Activated CD4-positive, alpha-beta memory T cell treated with anti-CD3 and anti-CD28 coated beads for 36 hours (primary cell): ENCODE measurements at places on chromosomes 5 and 9. TPM values are rescaled to one million over a fixed set of nuclear protein-coding genes. Genes with fewer than 3 reads are reported as not detected.
A peak's percentile ranks its signal among the peaks of the same experiment; 100 is the strongest.

DNA sequence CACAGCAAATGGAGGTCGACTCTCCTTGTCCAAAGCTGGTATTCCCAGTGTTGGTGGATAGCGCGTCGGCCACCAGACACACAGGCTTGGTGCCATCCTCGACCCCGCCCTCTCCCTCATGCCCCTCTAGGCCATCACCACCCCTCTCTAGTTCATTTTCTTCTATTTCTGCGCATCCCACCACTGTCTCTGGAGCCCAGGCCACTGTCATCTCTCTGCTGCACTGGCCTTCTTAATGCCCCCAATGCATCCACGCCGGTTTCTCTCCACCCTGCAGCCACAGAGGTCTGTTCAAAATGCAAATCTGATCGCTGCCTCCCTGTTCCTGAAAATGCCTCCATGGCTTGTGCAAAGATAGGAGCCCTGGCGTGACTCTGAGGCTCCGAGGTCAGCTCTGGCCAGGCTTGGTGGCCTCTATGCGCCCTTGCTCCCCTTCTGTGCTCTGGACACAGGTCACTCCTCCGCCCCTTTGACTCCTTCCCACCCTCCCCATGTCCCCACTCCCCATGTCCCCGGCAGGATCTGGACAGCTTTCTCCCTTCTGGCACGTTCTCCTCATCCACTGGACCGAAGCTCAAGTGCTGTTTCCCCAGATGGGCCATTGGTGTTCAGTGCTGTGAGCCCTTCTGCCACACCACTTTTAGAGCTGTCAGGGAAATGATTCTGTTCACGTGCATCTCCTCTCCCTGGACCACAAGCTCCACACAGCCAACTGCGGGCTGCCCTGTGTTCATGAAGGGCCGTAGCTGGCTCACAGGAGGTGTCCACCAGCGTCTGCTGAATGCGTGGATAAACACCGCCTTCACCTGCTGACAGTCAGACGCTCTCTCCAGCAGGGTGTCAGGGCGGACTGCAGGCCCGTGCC lies 59.5 kb upstream of the RNF130 start:
- peaks cover 9% of the 10 kb centered on the region for H3K4me1 ChIP-seq
- DNase-seq: no peak
- H3K4me3 ChIP-seq: no peak overlapping the region
- no peak overlapping the region for H3K27ac ChIP-seq

GAS1 gene
- 0.26 TPM for total RNA-seq

DNA sequence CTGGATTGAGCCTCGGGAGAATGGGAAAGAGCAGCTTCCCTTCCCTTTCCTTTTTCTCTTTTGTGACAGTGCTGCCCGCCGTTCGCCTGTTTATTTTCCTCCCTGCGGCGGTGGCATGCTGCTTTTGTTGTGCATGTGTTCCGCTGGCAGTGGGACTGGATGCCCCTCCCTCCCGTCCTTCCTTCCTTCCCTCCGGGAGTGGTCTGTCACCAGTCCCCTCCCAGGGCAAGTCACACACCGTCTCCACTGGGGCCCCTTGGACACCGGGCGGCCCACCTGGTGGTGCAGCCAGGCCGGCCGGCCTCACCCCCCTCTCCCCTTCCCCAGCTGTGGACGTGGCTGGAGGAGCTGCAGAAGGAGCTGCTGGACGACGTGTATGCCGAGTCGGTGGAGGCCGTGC lies 214.7 kb downstream of the TRIO start:
- H3K4me3 ChIP-seq: no peak overlapping the region
- no peak overlapping the region for H3K27ac ChIP-seq
- no peaks in the 10 kb centered on the region for H3K36me3 ChIP-seq
- H3K27me3 ChIP-seq: peaks cover 2% of the 10 kb centered on the region
- DNase-seq: no peak

C9orf85 gene
- total RNA-seq: 7.3 TPM

SLC2A6 gene
- 2.6 TPM for total RNA-seq

ANXA2R gene
- total RNA-seq: 2.8 TPM

DNA sequence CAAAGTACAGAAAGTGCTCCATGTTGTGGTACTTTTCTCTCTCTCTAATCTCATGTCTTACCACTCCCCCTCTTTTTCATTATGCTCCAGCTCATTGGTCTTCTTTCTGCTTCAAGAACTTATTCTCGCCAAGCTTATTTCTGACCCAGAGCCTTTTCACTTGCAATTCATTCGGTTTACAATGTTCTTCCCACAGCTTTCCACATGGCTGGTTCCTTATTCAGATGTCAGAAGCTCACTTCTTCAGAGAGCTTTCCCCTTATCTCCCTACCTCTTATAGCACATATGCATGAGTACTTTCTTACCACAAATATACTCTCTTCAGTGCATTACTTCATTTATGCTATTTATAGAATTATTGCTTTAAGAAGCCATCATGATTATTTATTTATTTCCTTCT lies 338.8 kb upstream of the ATP10B start:
- no peak for DNase-seq
- no peaks in the 10 kb centered on the region for H3K4me1 ChIP-seq
- H3K36me3 ChIP-seq: no peaks in the 10 kb centered on the region
- no peak overlapping the region for H3K4me3 ChIP-seq
- H3K27me3 ChIP-seq: no peaks in the 10 kb centered on the region

DNA sequence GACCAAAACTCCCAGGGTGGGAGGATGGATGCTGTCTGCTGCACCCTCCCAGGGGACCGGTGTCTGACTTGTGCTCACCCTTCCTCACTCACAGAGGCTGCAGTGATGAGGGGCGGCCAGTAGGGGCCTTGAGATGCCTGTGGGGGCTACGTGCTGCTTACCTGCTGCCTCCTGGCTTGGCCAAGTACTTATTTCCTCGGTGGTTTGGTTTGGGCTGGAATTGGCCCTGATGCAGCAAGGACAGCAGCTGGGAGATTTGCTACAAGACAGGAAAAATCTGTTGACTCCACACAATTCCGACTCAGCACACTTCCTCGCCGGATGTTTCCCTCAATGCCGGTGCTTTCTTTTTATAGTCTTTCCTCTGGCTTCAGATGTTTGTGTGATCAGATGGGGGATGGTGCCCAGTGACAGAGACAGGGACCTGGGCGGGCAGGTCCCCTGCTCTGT lies 6.6 kb downstream of the PCDH12 start:
- DNase-seq: peak; percentile 36
- H3K4me1 ChIP-seq: peaks cover 6% of the 10 kb centered on the region
- no peaks in the 10 kb centered on the region for H3K36me3 ChIP-seq
- H3K27ac ChIP-seq: no peak overlapping the region

GRCh38 chr5:173901705-173902104 lies 13.6 kb downstream of the CPEB4 start:
- H3K36me3 ChIP-seq: no peaks in the 10 kb centered on the region
- DNase-seq: no peak
- no peak overlapping the region for H3K27ac ChIP-seq
- H3K27me3 ChIP-seq: no peaks in the 10 kb centered on the region
- H3K4me1 ChIP-seq: peaks cover 19% of the 10 kb centered on the region
- H3K4me3 ChIP-seq: no peak overlapping the region

DNA sequence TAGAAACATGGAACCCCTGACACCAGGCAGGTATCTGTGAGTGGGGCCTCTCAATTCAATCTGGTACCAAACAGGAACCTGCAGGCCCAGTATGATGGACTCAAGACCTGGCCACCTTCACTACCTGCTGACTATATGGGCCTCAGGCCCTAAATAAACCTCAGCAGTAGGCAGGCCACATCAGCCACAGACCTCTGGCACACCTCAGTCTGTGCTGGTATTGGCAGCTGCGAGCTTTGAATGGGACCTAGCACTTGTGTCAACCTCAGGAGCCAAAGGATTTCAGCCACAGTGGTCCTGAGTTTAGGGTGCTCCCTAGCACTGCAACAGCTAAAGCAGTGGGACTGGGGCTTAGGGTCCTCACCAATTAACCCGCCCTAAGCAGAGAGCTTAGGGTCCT lies 325.5 kb downstream of the ZNF608 start:
- no peak overlapping the region for H3K4me3 ChIP-seq
- H3K4me1 ChIP-seq: no peaks in the 10 kb centered on the region
- H3K27me3 ChIP-seq: no peaks in the 10 kb centered on the region
- H3K27ac ChIP-seq: no peak overlapping the region

- no peak for DNase-seq
- no peaks in the 10 kb centered on the region for H3K27me3 ChIP-seq
- H3K27ac ChIP-seq: peak overlapping the region; percentile 80
- no peak overlapping the region for H3K4me3 ChIP-seq
- peaks cover 10% of the 10 kb centered on the region for H3K36me3 ChIP-seq
Observed at GRCh38 chr9:114720086-114720676, 38.2 kb upstream of the TEX48 start.

- H3K4me3 ChIP-seq: no peak overlapping the region
- no peaks in the 10 kb centered on the region for H3K4me1 ChIP-seq
- H3K27me3 ChIP-seq: no peaks in the 10 kb centered on the region
- H3K27ac ChIP-seq: no peak overlapping the region
- peaks cover 2% of the 10 kb centered on the region for H3K36me3 ChIP-seq
Observed at GRCh38 chr5:143131972-143132371, 271.5 kb downstream of the NR3C1 start.

DNA sequence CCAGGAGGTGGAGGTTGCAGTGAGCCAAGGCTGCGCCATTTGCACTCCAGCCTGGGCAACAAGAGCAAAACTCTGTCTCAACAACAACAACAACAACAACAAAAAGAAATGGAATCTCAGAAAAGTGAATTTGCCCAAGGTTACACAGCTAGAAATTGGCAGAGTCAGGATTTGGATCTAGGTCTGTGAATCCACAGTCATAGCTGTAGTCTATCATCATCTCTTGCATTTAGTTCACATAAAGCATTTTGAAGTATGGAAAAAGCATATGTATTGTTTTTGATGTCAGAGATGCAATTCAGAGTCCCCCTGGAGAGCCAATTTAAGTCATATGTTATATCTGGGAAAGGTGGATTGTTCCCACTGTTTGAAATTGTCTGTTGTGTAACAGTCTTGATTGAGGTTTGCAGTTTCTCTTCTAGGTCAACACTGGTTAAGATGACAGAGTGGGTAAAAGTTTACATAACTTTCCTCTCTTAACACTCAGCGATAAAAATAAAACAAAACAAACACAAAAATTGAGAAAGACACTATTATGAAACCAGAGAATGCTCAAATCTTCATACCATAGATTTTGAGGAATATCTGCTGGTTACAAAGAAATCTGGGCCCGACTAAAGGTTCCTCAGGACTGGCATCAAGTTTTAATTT lies 21.5 kb upstream of the GPR21 start:
- no peaks in the 10 kb centered on the region for H3K27me3 ChIP-seq
- no peak for DNase-seq

HARS1 gene
- total RNA-seq: 91.7 TPM

GPBP1 gene
- total RNA-seq: 94.1 TPM

- H3K36me3 ChIP-seq: no peaks in the 10 kb centered on the region
- H3K27me3 ChIP-seq: peaks cover 4% of the 10 kb centered on the region
- H3K4me1 ChIP-seq: no peaks in the 10 kb centered on the region
- H3K27ac ChIP-seq: no peak overlapping the region
- no peak for DNase-seq
Observed at GRCh38 chr9:8734760-8735159, 935.2 kb upstream of the DMAC1 start.

GRCh38 chr5:31585895-31586270 lies 53.0 kb upstream of the PDZD2 start:
- H3K27me3 ChIP-seq: peaks cover 8% of the 10 kb centered on the region
- no peak overlapping the region for H3K4me3 ChIP-seq
- H3K36me3 ChIP-seq: no peaks in the 10 kb centered on the region
- no peak overlapping the region for H3K27ac ChIP-seq
- no peaks in the 10 kb centered on the region for H3K4me1 ChIP-seq

DNA sequence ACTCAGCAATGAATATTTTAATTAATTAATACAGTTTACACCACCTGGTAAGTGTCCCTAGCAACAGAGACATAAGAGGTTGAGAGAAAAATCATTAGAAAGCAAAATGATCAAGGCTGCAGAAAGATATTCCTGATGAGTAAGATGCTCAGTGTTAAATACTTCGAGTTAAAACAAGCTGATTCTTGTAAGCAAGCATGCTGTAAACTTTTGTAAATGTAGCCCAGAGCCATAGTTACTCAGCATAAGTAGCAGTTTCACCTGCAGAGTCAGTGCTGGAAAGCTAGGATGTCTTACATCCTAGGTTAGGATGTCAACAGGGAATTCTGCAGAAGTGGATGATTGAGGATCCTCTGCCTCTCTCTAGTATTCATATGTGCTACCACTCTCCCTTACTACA lies 4.2 kb downstream of the PRKACG start:
- H3K36me3 ChIP-seq: no peaks in the 10 kb centered on the region
- H3K4me1 ChIP-seq: peaks cover 9% of the 10 kb centered on the region
- peaks cover 12% of the 10 kb centered on the region for H3K27me3 ChIP-seq
- no peak for DNase-seq
- H3K4me3 ChIP-seq: no peak overlapping the region

- H3K36me3 ChIP-seq: no peaks in the 10 kb centered on the region
- no peak for DNase-seq
- H3K27me3 ChIP-seq: peaks cover 2% of the 10 kb centered on the region
- peaks cover 10% of the 10 kb centered on the region for H3K4me1 ChIP-seq
Observed at GRCh38 chr5:54807421-54807820, 178.0 kb downstream of the ESM1 start.

- peak within 1 kb of the TSS; percentile 19 for H3K27ac ChIP-seq
- peaks cover 12% of the 10 kb centered on the region for H3K4me1 ChIP-seq
- DNase-seq: peak; percentile 28
- H3K4me3 ChIP-seq: peak within 1 kb of the TSS; percentile 73
- no peaks in the 10 kb centered on the region for H3K36me3 ChIP-seq
Observed at GRCh38 chr5:95730730-95731570, at the start of gene RHOBTB3. Gene RHOBTB3 (plus strand): TSS chr5:95731336. CDS start chr5:95731683, 347 bp downstream.

- DNase-seq: no peak
- no peak overlapping the region for H3K4me3 ChIP-seq
- no peak overlapping the region for H3K27ac ChIP-seq
- H3K27me3 ChIP-seq: no peaks in the 10 kb centered on the region
Observed at GRCh38 chr5:92944337-92944736, 636.7 kb downstream of the NR2F1-AS1 start.

GRCh38 chr5:27325513-27325912 lies 287.1 kb upstream of the CDH9 start:
- no peak for DNase-seq
- no peak overlapping the region for H3K27ac ChIP-seq
- no peaks in the 10 kb centered on the region for H3K4me1 ChIP-seq
- no peaks in the 10 kb centered on the region for H3K36me3 ChIP-seq

DNA sequence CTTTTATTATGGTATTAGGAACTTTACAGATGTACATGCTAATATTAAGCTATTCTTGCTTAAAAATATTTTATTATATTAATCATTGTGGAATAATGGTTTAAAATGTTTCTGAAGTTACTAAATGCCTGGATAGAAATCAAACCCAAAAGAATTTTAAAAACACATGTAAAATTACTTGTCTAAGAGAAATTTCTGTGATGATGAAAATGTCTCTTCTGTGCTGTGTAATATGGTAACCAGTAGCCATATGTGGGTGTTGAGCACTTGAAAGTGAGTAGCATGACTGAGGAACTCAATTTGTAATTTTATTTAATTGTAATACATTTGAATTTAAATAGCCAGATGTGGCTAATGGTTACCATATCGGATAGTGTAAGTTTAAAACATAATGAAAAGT lies 66.7 kb upstream of the HSPB3 start:
- no peaks in the 10 kb centered on the region for H3K36me3 ChIP-seq
- DNase-seq: no peak
- H3K27me3 ChIP-seq: no peaks in the 10 kb centered on the region
- no peaks in the 10 kb centered on the region for H3K4me1 ChIP-seq
- no peak overlapping the region for H3K27ac ChIP-seq
